ENCODE measurements at places on chromosomes 7 and 10.

GRCh38 chr7:28157831-28158416 lies 22.7 kb downstream of the JAZF1 start:
- no peak for DNase-seq

DNA sequence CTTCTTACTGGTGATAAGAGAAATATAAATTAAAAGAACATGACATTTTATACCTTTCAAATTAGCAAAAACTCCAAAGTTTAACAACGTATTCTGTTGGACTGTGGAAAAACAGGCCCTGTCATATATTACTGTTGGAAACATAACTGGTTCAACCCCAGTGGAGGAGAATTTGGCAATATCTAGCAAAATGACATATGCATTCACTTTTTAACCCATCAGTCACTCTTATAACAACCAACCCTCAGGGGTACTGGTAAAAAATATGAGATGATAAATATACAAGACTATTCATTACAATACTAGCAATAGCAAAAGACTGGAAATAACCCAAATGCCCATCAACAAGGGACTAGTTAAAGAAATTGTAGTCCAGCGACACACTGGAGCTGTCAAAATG lies 22.9 kb upstream of the NEBL start:
- DNase-seq = no peak

DNA sequence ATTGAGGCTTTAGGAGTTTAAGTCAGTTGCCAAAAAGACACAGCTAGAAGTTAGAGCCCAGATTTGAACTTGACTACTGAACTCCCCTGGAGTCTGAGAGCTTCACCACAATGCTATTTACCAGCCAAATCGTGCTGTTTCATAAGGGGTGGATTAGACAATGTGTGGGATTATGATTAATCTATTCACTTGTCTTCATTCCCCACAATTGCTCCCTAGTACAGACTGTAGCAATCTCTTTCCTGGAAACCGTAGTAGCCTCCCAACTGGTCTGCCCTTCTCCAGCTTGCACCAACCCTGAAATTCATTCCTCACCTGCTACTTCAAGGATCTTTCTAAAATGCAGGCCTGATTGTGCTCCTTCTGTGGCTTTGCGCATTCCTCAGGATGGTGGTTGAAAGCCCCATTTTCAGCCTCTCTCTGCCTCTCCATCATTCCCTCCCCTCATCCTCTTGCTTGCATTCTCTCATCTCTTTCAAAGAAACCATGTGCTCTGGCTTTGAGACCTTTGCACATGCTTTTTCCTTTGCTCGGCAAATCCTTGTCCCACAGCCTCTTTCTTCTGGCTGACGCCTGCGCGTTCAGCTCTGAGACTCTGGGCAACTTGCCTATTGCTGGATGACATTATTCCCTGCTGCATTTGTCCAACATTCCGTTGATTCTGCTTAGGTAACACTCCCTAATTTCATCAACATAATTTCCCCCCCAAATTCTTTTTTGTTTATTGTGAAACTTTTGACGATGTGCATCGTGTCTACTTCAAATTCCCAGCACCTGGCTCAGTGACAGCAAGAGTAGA lies 145.1 kb downstream of the ADRA2A start:
- DNase-seq = no peak

GRCh38 chr10:116553378-116553980 lies 7.7 kb downstream of the PNLIP start:
- no peak for DNase-seq

DNA sequence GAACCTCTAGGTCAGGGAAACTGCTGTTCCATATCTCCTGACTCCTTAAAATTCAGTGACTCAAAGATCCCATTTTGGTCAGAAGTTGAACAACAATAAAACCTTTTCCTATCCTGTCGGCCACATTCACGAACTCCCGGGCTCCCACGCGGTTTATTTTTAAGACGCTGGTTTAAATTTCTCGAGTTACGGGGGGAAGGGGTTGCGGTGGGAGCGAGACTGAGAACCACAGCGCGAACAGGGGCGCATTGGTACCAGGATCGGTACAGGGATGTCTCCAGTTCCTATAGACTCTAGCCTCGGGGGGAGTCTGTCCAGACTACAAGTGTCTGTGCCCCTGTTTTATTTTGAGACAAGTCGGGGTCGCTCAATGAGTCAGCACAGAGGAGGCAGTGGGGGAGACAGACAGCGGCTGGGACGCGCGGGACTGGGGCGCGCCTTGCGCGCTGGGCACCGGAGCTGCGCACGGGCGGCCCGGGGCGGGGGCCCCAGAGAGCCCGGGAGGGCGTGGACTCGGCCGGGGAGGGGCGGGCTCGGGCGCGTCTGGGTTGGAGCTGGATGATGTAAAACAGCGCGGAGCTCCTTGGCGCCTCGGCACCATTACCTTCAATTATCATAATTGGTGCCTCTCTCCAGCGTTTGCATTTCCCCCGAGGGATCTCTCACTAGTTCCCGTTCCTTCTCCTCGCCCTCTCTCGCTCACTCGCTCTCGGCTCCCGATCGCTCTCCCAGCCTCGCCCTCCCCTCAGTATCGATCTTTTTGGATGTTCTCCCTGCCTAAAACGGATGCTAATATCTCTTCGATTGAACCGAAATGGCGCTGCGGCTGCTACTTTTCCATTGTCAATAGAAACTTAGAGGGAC lies 8.7 kb upstream of the BAMBI start:
- DNase-seq = no peak

GRCh38 chr7:116152276-116152675 lies 58.1 kb upstream of the TES start:
- DNase-seq = no peak

GRCh38 chr7:5429253-5429856 lies 5.7 kb upstream of the TNRC18 start:
- DNase-seq = no peak

DNA sequence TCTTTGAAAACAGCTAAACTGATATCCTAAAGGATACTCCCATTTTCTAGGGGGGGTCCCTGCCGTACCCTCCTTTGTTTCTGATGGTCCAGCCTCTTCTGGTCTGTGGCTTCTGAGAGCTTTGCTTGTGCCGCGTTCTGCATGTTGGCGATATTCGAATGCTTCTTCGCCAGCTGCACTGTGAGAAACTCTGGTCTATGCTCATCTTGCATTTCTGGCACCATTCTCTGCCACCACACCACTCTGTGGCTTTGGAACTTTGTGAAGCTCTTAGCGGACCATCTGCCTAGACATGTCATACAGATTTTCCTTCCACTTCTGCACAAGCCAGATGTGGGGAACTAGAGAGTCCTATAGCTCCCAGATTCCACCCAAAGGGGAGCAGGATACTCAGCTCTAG lies 197.2 kb downstream of the REEP3 start:
- DNase-seq = no peak

DNA sequence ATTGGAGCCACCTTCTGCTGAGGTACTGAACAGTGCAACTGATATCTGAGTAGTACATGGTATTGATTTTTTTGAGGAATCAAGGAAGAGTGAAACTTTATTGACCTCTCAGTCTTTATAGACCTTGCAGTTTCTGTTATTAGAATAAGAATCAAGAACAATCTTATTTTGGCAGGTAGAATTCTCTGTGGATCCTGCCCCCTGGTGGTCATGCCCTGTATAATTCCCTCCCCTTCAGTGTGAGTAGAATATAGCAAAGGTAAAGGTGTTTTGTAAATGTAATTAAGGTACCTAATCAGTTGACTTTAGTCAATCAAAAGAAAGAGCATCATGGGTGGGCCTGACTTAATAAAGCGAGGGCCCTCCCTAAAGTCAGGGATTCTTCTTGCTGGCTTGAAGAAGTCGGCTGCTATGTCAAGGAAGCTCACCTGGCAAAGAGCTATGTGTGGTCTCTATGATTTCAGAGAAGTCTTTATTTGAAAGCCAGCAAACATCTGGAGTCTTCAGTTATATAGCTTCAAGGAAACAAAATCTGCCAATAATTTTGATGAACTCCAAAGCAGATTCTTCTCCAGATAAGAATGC lies 142.8 kb downstream of the LSM5 start:
- DNase-seq = no peak

GRCh38 chr7:156582591-156583123 lies 57.9 kb upstream of the RNF32 start:
- no peak for DNase-seq

DNA sequence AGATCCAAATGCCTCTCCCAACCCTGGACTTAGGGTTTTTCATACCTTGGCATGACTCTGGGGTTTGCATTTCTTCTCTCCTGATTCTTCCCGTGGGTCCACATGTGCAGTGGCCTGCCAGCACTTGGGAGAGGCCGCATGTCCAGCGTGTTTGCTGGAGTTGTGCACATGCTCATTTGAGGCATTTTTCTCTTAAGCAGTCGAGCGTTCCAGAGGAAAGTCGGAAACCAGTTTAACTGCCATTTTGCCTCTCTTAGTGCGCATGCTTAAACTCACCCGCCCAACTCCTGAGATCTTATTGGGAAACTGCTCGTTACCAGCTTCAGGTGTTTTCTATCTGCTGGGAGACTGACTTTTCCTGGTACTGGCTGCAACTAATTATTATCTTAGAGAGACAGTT lies 888.4 kb upstream of the PHF14 start:
- no peak for DNase-seq

DNA sequence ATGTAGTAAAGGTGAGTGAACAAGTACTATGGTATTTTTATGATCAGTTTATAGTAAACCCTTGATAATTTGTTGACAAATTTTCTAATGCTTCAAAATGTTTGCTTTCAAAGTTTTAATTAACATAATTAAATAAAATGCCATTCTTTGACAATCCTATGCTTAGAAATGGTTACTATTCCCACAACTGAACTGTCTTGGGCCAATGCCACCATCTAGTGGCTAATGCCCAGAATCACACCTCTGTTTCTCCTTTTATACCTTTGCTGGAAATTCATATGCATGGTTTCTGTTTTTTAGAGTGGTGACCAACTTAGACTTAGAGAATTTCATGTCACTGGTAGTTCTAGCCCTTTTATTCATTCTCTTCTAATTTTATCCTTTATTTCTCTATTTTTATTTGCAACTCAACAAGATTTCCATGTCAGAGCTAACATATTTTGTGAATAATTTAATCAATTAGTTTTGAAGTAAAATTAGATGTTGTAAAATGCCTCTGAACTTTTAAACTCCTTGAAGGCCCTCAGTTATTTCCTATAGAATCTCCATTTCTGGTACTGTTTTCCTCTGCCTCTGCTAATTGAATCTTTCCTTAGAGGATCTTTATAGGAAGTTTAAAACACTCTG lies 31.1 kb downstream of the PCGF5 start:
- peak; percentile 76 for DNase-seq

DNA sequence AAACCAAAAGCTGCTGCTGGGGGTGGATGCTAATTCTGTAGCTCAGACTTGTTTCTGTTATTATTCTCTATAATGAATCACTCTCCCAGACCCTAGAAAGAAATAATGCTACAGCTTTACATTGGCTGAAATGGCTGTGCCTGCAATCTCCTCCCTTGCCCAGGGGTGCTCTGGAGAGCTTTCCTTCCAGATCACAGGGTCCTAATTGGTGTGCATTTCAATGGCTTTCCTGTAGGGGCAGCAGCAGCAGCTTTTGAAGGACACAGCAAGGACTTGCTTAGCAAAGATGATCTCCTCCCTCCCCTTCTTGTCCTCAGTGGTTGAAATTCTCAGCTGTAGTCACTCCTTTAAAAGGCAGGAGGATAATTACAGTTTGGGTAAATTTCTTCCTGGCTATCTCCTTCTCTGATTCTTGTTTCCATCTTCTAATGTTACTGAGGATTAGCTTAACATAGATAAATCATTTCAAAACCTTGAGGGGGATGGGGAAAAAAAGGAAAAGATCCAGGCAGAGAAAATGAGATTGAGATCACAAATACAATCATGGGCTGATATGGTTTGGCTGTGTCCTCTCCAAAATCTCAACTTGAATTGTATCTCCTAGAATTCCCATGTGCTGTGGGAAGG lies 120.2 kb upstream of the CTTNBP2 start:
- DNase-seq = no peak

- DNase-seq = peak; percentile 59
These were observed 46.2 kb downstream of the FAM53B start for GRCh38 chr10:124697837-124698544.

GRCh38 chr10:13628661-13629060 lies 41.9 kb downstream of the PRPF18 start:
- DNase-seq = no peak

- DNase-seq = no peak
These were observed 120.9 kb upstream of the DIP2C start for GRCh38 chr10:810351-810846.

DNA sequence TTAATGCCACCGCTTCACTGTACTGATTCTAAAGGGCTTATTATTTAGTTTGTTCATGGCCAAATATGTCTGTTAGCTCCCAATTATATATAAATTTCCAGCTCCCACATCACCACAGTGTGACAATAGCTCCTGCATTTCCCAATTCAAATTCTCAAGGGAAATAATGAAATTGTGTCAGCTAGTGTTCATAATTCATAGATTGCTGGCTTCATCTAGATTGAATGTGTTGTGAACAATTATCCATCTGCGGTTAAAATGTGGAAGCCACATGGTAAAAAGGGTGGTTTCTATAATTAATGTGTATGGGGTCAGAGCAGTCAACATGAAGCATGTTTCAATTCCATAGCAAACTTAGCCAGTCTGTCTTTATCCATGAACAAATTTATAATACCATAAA lies 154.3 kb downstream of the SEMA3E start:
- no peak for DNase-seq

DNA sequence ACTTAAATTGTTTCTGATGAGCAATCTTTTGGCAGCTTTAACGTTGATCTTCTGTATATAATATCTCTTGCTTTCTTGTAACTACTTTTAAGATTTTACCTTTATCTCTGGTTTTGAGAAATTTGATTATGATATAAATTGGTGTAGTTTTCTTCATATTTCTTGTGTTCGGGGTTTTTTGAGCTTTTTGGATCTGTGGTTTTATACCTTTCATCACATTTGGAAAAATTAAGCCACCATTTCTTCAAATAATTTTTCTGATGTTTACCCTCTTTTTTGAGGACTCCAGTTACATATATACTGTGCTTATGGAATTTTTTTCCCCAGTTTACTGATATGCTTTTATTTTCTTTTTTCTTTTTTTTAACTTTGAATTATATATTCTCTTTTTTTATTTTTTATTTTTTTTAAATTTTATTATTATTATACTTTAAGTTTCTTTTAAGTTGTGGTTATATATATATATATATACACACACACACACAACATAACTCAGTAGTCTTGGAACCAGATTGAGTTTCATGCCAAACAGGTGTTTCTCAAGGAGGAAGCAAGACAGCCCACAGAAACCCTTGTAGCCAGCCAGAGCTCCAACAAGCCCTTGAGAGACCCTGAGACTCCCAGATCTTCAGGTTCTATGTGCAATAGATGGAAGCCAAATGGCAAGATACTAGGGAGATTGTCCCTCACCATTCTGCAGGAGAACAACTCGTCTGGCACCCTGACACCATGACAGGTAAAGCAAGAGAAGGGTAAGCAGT lies 27.5 kb upstream of the NME8 start:
- no peak for DNase-seq

DNA sequence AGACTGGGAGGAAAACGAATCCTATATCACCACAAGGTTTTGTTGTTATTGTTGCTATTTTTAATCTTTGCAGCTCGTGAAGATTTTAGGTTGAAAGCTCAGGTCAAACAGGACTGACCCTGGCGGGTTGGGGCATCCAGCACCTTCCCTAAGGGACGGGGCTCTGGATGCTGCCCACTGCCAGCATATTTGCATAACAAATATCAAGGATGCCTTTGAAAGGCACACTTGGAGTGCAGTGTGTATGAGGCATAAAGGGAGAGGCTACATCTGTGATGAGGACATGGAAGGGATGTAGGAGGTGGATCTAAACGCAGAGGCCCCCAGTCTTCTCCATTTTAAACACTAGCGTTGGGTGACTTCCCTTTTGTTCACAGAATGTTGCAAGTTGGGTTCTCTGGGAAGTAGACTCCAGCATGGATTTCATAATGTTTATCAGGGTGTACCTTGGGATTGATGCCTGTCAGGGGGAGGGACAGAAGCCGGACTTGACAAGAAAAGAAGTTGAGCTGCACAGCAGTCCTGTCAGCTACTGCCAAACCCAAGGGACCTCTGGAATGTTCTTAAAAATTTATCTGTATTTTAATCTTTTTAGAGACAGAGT lies 181.1 kb upstream of the IMMP2L start:
- no peak for DNase-seq
